ENCODE measurements at places on chromosomes 13 and 19.

GRCh38 chr13:78630511-78630910 lies 27.2 kb upstream of the POU4F1 start:
- no peak for DNase-seq

GRCh38 chr13:79870123-79870522 lies 389.2 kb downstream of the NDFIP2 start:
- peak; percentile 44 for DNase-seq

DNA sequence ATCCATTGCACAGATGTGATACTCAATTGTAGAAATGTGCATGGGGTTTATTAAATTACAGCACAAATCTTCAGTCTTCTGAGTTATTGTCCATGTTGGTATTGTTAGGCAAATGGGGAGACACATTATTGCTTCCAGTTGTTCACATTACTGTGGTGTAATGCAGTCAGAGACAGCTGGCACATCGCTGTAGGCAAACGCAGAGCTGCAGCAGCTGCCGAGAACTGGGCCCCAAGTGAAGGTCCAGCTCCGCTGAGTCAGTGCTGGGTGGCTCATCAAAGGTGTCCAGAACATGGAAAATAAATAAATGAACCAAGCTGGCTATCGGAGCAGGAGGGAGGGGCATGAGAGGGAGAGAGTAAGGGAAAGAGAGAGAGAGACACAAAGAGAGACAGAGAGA lies 299.1 kb upstream of the OBI1 start:
- peak; percentile 6 for DNase-seq

GRCh38 chr19:19320361-19321140 lies at the start of the genes MAU2 and SUGP1:
Gene MAU2, plus strand, starts transcription at chr19:19320829. Its CDS starts 31 bp downstream, at chr19:19320860.
Gene SUGP1, minus strand, starts transcription at chr19:19320509. Its CDS starts 13 bp downstream, at chr19:19320496.
- DNase-seq: peak; percentile 92

DNA sequence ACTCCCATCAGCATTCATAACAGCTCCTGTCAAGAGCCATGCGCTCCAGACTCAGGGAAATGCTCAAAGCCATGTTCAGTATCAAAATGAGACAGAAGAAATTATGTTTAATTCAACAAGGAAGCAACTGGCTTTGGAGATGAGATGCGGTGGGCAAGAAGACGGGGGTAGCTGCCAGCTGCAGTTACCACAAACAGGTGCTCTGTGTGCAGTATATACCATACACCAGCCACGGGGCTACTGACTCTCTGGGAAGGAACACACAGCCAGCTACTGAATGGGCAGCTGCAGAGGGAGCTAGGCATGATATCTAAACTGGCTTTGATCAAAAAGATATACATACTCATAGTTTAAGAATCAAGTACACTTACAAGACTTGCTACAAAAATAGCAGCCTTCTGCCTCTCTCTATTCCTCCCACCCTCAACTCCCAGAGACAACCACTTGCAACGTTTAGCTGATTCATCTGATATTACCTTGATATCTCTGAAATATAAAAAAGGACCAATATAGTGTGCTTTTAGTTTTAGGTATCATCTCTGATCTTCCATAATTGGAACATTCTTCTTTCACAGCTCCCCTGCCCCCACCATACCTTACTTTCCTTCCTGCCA lies 593.0 kb downstream of the UQCRFS1 start:
- no peak for DNase-seq

- no peak for DNase-seq
These were observed 104.7 kb downstream of the TUBGCP3 start for GRCh38 chr13:112483299-112483698.

DNA sequence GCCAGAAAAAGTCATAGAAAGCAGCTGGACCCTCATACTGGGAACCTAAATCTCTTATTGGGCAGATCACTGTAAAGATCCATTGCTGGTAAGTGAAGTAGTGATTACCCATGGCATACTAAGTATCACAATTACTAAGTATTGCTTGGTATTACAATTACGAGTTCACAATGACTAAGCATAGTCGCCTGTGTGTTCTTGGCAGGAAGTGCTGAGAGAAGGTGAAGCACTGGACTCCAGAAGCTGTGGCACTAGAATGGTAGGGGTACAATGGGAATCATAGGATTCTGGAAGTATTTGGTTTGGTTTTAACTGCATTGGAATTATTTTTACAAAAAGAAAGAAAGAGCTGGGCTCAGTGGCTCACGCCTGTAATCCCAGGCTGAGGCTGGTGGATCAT lies 20.3 kb downstream of the LGALS16 start:
- DNase-seq: no peak

GRCh38 chr13:65582160-65582559 lies 1648.0 kb downstream of the PCDH9 start:
- no peak for DNase-seq

- no peak for DNase-seq
These were observed 181.5 kb upstream of the TSHZ3 start for GRCh38 chr19:31530781-31531180.

GRCh38 chr19:2478756-2479555 lies 3.0 kb downstream of the GADD45B start:
- DNase-seq: peak; percentile 81

GRCh38 chr19:32976223-32976805 lies 4.3 kb downstream of the FAAP24 start:
- DNase-seq: peak; percentile 24

DNA sequence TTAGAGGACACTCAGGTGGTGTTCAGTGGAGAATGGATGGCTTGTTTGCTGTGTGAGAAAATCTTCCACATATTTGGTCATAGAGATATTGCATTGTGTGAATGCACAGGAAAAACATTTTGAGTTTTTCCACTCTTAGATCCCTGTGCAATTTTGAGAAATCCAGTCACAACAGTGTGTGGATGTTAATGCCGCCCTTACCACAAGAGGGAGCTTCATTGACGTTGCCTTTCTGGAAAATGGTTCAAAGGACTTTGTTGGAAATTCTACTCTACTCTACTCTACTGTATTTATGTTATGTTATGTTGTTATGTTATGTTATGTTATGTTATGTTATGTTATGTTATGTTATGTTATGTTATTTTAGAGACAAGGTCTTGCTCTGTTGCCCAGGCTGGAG lies 13.4 kb downstream of the ZNF20 start:
- no peak for DNase-seq

DNA sequence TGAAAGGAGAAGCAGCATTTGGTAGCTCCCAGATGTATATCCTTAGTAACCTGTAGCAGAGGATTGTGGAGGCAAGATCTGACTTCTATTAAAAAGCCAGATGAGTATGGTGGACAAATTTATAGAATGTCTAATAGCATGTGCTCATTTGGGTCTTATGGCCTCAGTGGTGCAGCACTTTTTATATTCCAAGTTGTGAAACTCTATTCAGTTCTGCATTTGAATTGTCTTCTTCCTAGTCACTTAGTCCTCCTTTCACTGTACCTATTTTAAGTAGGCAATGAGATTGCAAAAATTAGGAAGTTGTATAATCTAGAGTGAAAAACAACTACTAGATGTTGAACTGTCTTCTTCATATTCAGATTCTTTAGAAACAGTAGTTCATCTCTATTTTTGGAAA lies 412.5 kb upstream of the PCDH9 start:
- DNase-seq: no peak

GRCh38 chr13:33945477-33945876 lies 127.5 kb downstream of the RFC3 start:
- DNase-seq: no peak

- no peak for DNase-seq
These were observed 63.2 kb downstream of the RAB20 start for GRCh38 chr13:110498327-110498726.

DNA sequence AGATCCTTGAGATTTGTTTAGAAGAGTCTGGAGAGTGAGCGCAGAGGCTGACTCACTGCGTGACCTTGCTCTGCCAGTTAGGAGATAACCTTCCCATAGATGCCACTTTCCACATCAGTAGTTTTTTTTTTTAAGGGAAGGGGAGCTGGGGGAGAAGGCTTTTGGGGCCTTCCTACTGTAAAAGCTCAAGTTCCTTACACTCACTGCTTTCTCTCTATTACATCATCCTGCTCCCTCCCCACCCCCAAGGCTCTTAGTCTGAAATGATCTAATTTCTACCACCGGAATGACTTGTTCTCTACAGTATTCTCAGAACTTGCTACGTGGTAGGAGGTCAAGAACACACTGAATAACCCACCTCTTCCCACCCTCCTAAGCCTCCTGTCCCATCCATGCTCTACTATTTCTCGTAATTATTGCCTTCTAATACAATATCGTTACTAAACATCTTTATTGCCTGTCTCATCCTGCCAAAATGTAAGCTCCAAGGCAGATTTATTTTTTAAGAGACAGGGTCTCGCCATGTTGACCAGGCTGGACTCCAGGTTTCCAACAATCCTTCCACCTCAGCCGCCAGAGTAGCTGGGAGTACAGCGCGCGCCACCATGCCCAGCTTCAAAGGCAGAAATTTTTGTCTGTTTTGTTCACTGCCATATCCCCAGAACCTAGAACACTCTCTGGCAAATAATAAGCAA lies 1.2 kb downstream of the LONP1 start:
- no peak for DNase-seq

- DNase-seq: no peak
These were observed 905.7 kb upstream of the SLITRK5 start for GRCh38 chr13:86765462-86765861.

DNA sequence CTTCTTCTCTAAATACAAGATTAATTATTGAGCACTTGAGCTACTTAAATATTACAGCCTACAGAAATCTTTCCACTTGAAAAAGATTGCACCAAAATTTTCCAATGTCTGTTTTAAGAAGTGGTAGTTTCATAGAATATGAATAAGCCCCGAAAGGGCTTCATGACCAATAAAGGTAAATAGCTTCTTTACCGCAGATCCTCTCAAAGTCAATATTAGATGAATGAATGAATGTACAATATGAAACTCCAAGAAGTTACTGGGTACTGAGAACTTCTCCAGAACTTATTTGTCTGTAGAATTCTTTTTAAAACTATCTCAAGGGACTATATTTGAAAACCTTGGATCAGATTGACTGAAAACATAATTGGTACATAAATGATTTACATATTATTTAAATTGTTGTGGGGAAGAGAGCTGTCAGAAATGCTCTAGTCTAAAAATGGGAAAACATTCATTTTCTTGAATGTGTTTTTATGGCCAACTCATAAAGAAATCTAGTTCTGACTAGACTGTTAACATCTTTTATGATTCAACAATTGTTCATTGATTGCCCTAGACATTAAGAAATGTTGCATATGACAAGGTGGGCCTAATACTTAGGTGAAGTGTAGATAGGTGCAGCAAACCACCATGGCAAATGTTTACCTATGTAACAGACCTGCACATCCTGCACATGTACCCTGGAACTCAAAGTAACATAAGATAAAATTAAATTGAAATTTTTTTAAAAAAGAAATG lies 227.0 kb downstream of the SPRY2 start:
- DNase-seq: no peak

DNA sequence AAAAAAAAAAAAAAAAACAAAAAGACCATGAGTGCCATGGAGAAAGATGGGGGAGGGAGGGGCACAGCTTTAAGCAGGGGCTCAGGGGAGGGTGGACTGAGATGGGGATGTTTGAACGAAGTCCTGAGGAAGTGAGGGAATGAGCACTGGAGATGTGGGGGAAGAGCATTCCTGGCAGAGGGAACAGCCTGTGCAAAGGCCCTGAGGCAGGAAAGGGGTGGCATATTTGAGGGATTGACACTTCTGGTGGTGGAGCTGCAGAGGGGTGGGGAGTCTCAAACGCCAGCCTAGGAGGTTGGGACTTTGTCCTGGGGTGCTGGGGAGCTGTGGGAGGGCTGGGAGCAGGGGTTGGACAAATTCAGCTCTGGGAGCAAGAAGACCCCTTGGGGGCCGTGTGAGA lies 29.2 kb downstream of the MYH14 start:
- DNase-seq: no peak

GRCh38 chr13:76239031-76239680 lies 603.0 kb downstream of the LMO7 start:
- no peak for DNase-seq

DNA sequence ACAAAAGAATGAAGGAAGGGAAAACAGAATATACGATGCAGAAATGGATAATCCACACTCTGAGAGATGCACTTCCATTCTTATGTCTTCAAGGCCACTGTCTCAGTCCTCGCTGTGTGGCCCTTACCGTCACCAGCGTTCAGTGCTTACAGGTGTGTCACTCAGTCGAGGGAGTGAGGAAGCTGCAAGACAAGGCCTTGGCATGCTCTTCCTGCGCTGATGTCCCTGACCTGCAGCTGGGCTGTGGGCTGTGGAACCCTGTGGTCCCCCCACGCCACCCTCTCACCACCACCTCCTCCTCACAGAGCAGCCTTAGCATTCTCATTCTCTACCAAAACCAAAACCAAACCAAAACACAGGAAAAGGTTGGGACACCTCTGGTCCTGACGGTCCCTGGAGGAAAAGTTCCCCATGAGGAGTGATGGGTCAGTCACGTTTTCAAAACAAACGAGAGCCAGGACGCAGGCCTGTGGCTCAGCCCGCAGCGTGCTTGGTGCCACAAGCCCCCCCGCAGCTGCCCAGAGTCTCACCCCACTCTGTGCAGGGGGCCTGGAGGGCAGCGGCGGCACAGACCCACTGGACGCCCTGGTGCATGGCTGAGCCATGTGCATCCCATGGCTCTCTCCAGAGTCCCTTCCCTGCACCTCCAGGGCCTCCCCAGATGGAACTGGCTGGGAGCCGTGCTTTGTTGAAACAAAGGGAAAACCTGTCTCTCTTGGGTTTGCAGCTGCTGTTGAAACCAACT lies 48.2 kb upstream of the GPR183 start:
- no peak for DNase-seq

GRCh38 chr19:33214596-33214995 lies 11.1 kb downstream of the SLC7A10 start:
- no peak for DNase-seq

- DNase-seq: peak; percentile 78
These were observed 6.8 kb downstream of the RPS11 start for GRCh38 chr19:49502866-49503581.

DNA sequence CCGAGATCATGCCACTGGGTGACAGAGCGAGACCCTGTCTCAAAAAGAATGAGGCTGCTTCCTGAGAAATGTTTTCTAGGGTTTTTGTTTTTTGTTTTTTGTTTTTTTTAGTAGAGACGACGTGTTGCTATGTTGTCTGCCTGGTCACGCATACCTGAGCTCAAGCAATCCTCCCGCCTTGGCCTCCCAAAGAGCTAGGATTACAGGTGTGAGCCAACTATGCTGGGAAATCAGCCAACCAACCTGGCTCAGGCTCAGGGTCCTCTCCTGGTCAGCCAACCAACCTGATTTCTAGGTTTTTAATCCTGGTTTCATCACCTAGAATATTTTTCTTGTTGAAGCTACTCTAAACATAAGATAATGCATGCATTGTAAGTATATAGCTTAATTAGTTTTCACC lies 7.8 kb downstream of the DHX34 start:
- DNase-seq: no peak

DNA sequence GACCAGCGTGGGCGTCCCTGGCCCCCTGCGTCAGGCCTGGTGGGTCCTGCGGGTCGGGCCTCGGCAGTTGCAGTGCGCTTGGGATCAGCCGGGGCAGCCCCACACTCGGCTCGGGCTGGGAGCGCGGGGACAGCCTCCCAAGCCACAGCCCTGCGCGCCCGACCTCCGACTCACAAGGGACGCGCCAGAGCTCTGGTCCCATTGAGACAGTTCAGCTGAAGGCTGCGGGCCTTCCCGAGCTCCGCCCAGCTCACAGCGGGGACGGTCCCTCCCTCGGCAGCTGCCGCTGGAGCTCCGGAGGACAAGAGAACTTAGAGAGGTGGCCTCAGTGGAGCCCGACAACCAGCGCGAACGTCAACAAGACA lies 45.7 kb upstream of the ZNF730 start:
- peak; percentile 43 for DNase-seq
